ENCODE measurements at places on chromosomes 3 and 15.

DNA sequence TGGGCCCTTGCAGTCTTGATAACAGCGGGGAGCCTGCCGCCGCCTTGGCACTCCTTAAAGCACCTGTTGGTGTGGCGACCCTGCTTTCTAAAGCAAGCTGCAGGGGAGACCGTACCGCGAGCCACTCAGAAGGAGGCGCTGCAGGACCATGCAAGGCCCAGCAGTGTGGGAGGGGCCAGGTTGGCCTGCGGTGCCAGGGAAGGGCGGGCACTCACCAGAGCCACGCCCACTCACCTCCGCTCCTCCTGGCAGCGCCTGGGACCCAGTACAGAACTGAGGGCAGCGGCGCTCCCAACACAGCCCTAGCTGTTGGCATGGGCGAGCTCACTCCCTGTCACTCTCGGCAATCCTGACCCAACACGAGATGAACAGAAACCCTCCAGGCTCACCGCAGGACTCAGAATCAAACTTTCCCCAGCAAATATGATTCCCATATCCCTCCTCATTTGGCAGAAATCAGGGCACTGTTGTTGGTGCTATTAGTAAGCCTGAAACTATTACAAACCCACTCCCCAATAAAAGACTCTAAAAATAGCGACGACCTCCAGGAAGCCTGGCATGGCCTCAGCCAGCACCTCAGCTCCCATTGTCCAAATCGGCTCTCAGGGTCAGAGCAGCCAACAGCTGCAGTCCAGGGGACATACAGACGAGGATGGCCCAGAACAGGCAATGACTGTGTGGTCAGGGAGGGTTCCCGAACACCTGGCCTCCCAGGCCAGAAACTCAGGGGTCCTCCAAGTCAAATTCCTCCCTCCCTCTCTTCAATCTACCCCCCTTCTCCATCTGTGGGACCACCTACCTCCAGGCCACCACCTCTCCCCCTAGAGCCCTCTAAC lies 77.2 kb downstream of the TBC1D2B start:
- peak; percentile 64 for DNase-seq

GRCh38 chr3:186895406-186895805 lies 34.9 kb upstream of the ST6GAL1 start:
- DNase-seq, result no peak

- no peak for DNase-seq
Observed at GRCh38 chr3:112302881-112303763, 9.1 kb upstream of the SLC9C1 start.

DNA sequence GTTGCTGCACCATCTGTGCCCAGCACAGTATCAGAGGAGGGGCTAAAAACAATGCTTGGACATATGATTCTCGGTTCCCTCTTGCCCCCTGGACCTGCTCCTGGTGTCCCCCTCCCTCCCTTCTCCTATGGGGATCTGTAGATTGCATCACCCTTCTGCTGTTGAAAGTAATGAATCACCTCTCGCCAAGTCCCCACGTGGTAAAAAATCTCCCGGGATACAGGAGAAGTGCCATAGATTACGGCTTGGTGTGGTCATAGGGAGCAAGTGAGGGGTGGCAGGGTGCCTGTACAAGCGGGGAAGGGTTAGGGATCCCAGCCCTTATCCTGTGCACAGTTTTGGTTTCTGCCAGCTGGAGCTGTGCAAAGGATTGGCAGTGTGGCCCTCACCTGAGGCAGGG lies 37.7 kb downstream of the AMOTL2 start:
- DNase-seq, result no peak

- no peak for DNase-seq
Observed at GRCh38 chr15:27686369-27686768, 412.7 kb downstream of the OCA2 start.

DNA sequence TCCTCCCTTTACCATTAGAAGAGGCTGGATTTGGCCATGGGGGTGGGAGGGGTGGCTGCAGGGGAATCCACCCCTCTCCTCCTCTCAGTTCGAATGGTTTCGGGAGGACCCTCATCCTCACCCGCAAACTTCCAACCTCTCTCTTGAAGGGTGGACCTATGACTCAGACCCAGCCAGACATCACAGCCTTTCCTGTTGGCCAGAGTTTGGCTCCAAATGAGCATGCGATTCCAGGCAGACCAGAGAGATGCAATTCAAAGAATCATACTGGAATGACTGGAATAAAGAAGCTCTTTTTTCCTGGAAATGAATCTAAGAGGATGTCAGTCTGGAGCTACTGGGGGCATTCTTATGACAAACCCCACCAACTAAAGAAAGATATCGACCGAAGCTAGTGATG lies 516.7 kb upstream of the MDFIC2 start:
- DNase-seq, result no peak

DNA sequence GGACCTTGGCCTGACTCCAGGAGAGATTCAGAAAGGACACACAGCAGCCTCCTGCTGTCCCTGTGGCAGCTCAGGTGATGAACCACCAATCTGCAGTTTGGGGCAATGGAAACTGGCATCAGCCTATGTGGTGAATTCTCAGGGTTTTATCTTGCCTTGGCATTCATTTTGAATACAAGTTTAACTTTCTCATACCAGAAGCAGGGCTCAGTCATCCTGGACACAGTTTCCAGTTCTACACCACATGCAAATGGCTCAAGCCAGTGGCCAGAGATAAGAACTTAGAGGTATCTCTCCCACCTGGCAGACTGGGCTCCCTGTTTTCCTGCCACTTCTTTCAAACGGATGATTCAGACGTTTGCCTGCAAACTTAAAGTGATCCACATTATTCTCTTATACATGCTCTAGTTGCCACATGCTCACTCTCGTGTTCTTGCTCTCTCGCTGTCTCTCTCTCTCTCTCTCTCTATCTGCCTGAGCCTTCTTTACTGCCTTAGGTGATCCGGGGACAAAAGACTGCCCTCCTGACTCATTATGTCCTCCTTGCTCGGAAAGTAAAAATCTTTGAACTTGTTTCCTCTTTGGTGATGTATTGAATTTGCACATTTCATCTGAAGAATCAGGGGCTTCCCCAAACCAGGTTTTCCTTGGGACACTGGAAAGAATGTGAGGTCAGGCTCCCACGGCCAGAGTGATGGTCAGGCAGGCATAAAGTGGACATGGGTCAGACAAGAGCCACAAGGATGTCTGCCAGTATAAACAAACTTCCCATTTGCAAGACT lies 99.6 kb upstream of the STT3B start:
- no peak for DNase-seq

DNA sequence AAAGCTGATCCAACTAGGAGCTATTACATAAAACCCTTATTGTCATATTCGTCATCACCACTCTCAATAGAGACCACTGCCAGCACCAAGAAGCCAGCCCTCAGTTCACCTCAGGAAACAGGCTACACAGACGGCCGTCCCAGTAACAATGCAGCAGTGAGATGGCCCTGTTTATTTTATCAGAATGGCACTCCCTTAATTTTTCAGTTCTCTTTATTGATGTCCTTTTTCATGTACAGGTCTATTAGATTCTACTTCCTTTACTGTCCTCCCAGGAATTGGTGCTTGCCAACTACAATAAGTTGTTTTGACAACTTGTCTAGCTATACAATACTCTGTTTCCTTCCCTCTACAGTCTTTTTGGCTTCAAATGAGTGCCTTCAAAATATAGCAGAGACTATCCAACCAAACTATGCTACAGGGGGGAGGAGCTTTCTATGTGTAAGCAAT lies 272.5 kb downstream of the ZBTB20 start:
- no peak for DNase-seq

GRCh38 chr3:164360738-164361406 lies 717.4 kb downstream of the SI start:
- DNase-seq, result peak; percentile 1

DNA sequence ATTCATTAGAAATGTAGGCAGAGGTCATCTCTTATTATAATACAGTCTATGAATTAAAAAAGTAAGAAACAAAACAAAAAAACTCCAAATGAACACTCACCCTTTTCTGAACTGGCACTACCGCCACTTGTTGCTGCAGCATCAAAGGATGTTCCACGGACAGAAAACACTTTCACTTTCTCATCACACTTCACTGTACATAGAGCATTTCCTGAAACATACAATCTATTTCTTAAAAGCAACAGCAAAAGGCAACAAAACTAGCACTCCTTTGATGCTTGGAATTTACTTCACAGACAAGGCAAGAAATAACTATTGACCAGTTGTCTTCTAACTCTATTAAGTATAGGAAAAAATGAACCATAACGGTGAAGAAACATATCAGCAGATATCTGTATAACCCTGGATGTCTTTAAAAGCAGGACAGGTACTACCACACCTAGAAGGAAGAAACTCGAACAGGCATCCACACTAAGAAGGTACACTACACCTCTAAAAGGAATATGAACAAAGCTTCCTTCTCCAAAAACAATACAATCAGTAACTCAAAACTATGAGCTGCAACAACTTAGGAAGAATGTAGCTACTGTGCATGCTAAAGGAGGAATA lies 24.9 kb downstream of the ETFA start:
- DNase-seq, result no peak

DNA sequence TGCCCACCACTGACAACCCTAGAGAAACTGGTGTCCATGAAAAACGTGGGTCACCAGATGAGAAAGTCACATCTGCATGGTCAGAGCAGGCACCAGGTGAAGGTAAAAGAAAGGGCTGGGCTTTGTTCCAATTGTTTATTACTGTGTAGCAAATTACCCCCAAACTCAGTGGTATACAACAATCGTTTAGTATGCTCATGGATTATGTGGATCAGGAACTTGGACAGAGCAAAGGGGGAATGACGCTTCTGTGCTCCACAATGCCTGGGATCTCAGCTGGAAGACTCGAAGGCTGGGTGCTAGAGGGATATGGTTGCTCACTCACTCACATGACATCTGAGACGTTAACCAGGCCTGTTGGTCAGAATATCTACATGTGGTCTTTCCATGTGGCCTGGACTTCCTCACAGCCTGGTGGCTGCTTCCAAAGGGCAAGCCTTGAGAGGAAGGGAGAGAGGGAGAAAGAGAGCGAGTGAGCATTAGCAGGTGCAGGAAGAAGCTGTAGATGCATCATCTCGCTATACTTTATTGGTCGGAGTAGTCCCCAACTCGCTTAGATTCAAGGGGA lies 44.9 kb downstream of the LPP start:
- DNase-seq, result no peak

DNA sequence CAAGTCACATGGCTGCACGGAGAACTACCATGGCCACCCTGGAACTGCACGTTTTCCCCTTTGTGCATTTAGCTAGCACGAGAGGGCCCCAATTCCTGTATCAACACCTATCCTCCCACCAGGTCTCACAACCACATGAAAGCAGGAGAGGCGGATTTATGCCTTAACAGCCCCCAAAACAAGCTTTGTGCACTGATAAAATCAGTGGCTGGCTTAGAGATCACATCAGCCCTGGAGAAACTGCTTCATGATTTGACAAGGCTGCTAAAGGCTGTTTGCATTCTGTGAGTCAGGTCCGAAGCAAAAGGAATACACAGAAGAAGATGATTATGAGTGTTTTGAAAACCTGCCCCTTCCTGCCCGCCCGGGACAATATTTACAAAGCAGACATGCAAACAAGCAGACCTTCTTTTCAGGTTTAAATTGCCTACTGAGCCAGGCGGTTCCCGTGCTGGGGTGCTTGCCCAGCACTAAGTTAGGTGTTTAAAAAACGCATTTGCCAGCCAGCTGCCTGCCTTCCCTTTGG lies 25.9 kb downstream of the CEMIP start:
- no peak for DNase-seq

- no peak for DNase-seq
Observed at GRCh38 chr3:197337656-197338055, 39.2 kb upstream of the DLG1 start.

DNA sequence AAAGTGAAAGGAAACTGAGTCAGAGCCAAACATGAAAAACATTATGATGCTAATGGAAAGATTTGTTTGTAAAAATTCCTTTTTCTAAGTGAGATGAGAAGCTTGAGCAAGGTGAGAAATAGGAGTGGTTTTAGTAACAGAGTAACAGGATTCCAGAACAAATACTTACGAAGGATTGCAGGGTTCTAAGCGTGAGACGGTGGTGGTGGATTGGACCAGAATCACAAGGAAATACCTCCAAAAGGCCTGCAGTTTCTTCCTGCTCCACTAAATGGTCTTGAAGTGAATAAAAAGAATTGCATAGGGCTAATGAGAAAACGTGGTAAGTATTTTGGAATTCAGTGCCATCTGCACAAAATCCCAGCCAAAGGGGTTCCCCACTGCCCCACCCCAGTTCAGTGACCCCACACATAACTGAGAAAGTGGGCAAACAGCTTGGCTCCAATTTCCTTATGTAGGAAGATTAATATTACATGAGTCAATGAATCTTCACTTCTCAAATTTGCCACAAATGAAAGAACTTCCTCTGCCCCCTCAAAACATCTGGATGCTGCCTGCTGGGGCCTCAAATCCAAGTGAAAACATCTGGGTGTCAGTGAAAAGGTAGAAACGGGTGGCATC lies 283.8 kb upstream of the NR2F2 start:
- DNase-seq, result no peak

DNA sequence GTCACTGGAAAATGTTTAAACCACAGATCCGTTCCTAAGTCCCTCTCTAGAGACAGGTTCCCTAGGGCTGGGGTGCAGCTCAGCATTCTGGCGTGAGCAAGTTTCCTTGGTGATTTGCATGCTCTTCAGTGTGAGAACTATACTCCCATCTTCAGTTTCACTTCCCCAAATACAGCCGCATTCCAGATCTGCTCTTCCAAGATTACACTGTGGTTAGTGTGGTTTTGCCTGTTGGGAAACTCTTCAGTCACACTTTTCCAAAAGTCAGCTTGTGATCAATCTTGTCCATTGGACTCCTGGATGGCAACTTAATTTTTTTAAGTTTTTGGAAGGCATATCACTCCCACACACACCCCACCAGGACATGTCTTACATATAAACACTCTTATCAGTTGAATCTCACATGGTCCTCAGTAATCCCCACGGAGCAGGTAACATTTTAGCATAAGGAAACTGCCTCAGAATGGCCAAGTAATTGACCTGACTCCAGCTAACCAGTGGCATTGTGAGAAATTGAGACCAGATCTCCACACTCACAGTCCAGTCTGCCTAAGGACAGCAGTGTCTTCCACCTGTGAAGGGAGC lies 33.5 kb upstream of the PTPN23 start:
- no peak for DNase-seq

- peak; percentile 45 for DNase-seq
Observed at GRCh38 chr3:69012800-69013252, 658 bp downstream of the EOGT start.

- DNase-seq, result no peak
Observed at GRCh38 chr3:95434491-95434890, 1371.6 kb downstream of the NSUN3 start.

GRCh38 chr3:154684021-154684420 lies 254.0 kb upstream of the GPR149 start:
- DNase-seq, result no peak

GRCh38 chr3:23743141-23743784 lies 62.5 kb upstream of the UBE2E1 start:
- no peak for DNase-seq

- peak; percentile 56 for DNase-seq
Observed at GRCh38 chr3:151918253-151919029, 45.0 kb downstream of the SUCNR1 start.

- DNase-seq, result no peak
Observed at GRCh38 chr3:39961230-39961629, 151.8 kb downstream of the MYRIP start.

DNA sequence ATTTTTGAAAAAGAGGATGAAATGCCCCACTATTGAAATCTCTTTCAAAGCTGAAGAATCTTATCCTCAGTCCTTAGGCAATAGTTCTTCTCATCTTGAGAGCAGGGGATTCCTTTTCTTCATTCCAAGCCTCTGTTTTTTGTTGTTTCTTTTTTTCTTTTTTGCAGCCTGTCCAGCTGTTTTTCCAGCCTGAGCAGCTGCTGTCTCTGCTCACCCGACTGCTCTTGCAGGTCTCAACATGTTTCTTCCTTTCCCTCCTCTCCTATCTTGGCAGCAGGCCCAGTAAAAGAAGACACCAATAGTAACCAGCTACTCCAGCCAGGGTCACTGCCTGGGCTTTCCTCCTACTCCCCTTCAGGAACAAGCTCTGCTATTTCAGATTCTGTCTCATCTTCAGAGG lies 23.8 kb downstream of the MEX3B start:
- DNase-seq, result no peak

Measured in SJSA1 (cell line).